Vagina (tissue), 2 donors: ENCODE measurements at places on chromosomes 3 and 15. TPM values are rescaled to one million over a fixed set of nuclear protein-coding genes. Genes with fewer than 3 reads are reported as not detected.

DNA sequence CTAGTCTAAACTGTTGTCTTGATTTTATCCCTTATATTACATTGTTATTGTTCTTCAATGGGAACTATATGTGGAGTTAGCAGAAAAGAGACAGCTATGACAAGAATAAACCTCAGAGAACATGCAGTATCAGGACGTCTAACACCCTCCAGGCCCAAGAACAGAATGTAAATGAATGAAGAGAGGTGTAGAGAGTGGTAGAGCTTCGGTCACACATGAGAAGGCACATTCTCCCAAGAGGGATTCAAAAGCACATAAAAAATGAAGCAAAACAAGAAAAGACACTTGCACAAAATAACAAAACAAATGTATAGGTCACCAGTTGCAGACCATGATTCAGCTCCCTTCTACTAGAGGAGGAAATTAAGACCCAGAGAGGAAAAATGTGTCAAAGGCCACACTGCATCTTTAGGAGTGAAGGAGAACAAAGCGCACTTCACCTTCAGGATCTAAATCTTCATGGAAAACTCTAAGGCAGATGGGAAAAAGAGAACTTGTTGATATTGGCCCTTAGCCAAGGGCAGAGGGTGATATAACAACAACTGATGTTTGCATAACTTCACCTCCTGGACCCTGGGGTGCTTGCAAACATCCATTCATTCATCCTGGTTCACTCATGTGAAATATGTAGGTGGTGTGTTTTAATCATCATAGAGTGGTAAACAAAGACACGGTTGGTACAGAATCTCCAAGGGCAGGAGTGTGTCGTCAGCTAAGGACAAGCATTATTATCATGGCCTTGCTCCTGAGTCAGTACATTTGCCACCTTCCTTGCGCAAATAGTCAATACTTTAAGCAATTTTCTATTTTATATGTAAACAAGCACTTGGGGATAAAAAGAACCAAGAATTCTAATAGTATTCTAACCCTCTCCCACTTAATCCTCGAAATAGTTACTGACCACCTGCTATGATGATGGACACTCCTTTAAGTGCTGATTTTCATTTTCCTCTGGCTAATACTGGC, 8.8 kb downstream of the NEK10 start:
- DNase-seq = no peak

GRCh38 chr3:112293368-112294321, at the start of gene SLC9C1:
Gene SLC9C1 (minus strand): TSS chr3:112294216. CDS start chr3:112286791, 7,425 bp downstream.
- DNase-seq = no peak

- no peak for DNase-seq
Observed at GRCh38 chr3:158382479-158382878, 188.5 kb upstream of the MLF1 start.

- no peak for DNase-seq
Observed at GRCh38 chr3:51156147-51156546, 228.9 kb upstream of the MANF start.

DNA sequence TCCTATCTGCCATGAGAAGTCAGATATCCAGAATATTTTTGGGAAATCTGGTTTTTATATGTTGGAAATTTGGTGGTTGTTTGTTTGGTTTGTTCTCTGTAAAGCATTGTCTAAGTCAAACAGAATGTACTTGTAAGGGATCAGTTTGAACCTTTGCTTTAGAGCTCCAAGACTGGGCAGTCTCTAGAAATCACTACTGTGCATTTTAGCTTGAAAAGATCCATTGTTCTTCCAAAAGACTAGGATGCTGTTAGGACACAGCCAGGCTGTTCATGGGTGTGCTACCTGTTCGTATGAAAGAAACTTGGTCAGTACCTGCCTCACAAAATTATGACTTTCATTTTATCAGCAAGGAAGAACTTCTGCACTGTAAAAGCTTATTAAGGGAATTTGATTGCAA, 182.6 kb downstream of the WDR72 start:
- no peak for DNase-seq

DNA sequence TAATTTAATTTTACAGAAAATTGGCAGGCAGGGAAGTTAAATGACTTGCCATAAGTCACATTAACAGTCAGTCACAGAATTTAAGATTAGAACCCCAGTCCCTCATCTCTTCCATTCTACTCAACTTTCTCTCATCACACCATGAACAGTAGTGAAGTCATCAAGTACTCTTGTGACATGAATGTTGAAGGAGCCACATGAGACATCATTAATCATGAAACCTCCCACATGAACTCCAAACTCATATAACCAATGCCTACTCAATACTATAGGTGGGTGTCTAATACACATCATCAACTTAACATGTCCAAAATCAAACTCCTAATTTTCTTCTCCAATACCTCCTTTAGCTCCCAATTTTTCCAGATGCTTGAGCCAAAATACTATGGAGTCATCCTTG, 19.5 kb downstream of the PHC3 start:
- DNase-seq = no peak

GRCh38 chr15:64610257-64610919, 150.0 kb downstream of the ZNF609 start:
- no peak for DNase-seq

GRCh38 chr15:67967871-67968431, 86.2 kb upstream of the PIAS1 start:
- no peak for DNase-seq

DNA sequence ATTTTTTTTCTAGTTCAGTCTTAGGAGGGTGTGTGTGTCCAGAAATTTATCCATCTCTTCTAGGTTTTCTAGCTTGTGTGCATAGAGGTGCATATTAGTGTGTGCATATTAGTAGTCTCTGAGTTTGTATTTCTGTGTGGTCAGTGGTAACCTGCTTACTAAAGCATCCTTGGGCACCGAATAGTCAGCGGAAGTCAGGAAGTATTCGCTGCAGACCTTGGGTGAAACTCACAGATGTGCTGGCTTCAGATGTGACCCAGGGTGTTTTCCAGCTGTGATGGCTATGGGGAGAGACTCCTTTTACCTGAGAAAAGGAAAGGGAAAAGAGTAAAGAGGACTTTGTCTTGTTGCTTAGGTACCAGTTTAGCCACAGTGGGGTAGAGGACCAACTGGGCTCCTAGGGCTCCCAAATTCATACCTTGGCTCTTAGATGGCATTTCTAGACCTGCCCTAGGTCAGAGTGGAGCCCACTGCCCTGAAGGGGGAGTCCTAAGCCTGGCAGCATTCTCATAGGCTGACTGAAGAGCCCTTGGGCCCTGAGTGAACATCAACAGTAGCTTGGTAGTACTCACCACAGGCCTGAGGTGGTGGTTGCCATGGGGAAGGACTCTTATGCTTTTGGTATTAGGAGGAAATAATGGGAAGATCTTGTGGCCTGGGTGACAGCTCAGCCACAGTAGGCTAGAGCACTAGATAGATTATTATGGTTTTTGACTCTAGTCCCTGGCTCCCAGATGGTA, 286.0 kb upstream of the ZPLD1 start:
- DNase-seq = no peak

GRCh38 chr3:195076981-195077610, 193.9 kb downstream of the XXYLT1 start:
- DNase-seq = no peak

DNA sequence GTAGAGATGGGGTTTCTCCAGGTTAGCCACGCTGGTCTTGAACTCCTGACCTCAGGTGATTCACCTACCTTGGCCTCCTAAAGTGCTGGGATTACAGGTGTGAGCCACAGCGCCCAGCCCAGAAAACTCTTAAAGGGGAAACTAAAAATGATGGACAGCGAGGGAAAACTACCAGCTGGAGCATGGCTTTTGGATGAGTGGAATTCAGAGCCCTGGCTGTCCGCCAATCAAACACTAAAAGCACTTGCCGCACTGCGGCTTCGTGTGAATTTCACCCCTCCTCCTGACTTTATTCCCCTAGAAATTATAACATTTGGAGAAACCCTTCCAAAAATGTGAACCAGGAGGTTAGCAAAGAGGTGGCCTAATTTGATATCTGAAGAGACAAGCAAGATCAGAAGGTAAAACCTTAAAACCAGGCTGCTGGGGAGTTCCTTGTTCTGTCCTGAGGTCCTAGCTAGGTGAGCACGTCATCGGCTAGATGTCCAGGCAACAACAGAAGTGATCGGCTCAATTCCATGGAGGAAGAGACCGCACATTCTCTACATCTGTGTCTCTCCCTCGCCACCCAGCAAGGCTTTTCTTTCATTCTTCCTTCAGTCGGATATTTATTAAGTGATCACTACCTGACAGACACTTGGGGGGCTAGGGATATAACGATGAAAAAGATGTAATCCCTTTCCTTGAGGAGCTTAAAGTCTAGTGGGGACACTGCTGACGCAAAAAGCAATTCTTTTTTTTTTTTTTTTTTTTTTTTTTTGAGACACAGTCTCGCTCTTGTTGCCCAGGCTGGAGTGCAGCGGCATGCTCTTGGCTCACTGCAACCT, 1.7 kb downstream of the TM4SF19 start:
- DNase-seq = no peak

- no peak for DNase-seq
Observed at GRCh38 chr3:13274125-13274524, 146.0 kb downstream of the NUP210 start.

DNA sequence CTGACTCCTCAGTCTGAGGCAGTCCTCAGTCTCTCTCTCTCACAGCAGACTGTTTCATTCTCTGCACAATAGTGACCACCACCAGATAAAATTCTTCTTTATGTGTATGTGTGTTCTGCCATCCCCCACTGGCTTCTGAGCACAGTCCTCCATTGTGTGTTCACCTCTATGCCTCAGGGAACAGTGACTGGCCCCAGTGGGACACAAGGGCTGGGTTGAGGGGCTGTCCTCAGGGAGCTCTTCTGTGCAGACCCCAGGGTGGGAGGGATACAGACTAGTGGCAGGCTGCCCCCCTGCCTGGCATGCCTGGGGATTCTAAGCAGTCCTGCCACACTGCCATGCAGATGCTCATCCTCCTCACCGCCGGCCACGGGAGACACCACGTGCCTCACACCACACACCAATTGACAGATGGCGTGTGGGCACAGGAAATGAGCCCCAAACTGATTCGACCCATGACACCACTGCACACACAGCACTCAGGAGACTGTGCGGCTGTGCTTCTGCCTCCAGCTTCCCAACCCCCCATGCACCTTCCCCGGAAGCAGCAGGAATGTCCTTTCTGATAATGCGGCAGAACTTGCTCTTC, 237.6 kb upstream of the CHRNA7 start:
- no peak for DNase-seq

- no peak for DNase-seq
Observed at GRCh38 chr3:67033079-67033478, 35.0 kb downstream of the KBTBD8 start.

- DNase-seq = no peak
Observed at GRCh38 chr15:57538821-57539220, 52.9 kb upstream of the MYZAP start.

- no peak for DNase-seq
Observed at GRCh38 chr3:4756855-4757574, 222.2 kb upstream of the BHLHE40 start.

DNA sequence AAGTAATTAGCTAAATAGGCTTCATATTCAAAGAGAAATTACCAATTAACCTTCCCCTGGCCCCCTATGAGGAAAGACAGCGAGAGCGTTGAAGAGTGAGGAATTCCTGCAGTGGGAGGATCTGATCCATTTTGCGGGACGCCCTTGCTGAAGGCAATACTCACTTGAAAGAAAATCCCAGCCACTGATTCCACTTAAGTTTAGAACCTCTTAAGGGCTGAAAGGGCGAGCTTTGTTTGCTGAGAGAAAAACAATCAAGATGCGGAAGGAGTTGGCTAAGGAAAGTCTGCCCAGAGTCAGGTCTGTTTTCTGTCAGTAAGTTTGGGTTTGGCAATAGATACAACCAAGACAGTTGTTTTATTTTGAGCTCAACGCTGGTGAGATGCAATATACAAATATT, 102.8 kb upstream of the GBE1 start:
- DNase-seq = no peak

- DNase-seq = no peak
Observed at GRCh38 chr3:42786631-42787030, 13.6 kb upstream of the CCDC13 start.

- DNase-seq = no peak
Observed at GRCh38 chr3:61829722-61830350, 268.5 kb downstream of the PTPRG start.

GRCh38 chr3:13040361-13041074, 32.7 kb downstream of the IQSEC1 start:
- no peak for DNase-seq

DNA sequence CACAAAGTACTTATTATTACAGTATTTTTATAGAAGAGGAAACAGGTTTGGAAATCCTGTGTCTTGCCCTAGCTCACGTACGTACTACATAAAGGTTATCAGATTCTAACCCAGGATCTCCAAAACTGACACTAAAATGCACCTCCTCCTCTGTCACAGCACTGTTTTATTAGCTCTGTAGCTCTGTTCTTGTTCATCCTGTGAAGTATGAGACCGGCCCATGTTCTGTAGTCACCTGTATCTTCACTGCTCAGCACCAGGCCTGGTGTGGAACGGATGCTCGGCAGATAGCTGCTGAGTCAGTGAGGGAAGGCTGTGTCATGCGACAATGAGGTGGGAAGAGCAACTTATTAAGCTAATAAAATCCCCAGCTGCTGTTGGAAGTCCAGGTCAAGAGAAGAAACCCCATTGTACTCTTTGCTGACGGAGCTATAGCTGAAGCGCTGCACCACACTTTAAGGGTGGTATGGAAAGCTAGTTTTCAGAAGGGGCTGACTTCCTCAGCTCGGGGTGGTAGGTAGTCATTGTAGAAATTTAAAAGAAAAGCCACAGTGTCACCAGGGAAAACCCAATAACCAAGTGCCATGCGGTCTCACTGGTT, 22.8 kb downstream of the BCL2A1 start:
- no peak for DNase-seq

The PARP15 gene
- total RNA-seq = 5.9 TPM

The CSPG4 gene
- total RNA-seq = 23.1 TPM

The TRIP4 gene
- 22.3 TPM for total RNA-seq

The WDR49 gene
- 2.2 TPM for total RNA-seq

The RARB gene
- 15.0 TPM for total RNA-seq

The PCOLCE2 gene
- 136 TPM for total RNA-seq

The DAPK2 gene
- total RNA-seq = 50.3 TPM

The CTDSPL gene
- total RNA-seq = 28.0 TPM

The BRPF1 gene
- 16.9 TPM for total RNA-seq

The ADGRG7 gene
- total RNA-seq = not detected

The GOLGA8J gene
- total RNA-seq = not detected

The SCAANT1 gene
- not detected for total RNA-seq

The ZPLD1 gene
- not detected for total RNA-seq

The NR2E3 gene
- 0.98 TPM for total RNA-seq

The KBTBD13 gene
- not detected for total RNA-seq

The CCDC12 gene
- 55.5 TPM for total RNA-seq

The C3orf49 gene
- not detected for total RNA-seq
